BJ (cell line): ENCODE measurements at places on chromosomes 5 and 9.

- DNase-seq = no peak
Measured at GRCh38 chr9:12425878-12426864, 267.0 kb upstream of the TYRP1 start.

- no peak for DNase-seq
Measured at GRCh38 chr5:66551945-66552344, 44.2 kb upstream of the MAST4 start.

- DNase-seq = no peak
Measured at GRCh38 chr9:98625728-98626127, 83.0 kb downstream of the GABBR2 start.

DNA sequence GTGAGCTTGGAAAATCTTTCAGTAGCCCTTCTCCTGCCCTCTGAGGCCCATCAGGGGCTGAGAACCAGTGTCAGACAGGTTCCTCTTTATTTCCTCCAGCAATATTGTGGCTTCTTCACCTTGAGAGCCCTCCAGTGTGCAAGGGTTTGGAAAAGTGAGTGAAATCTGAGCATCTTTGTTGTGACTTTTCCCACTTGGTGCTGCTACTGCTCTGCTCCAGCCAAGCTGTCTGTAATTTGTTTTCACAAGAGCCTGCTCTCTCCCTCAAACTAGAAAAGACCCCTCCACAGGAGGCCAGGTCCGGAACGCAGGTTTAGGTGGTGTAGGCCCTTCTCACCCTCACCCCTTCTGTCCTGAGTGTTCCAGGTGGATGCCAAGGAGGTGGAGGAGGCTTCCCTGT is 57.4 kb upstream of the SPRY4 start:
- DNase-seq = no peak

GRCh38 chr5:28864006-28864405 is 1825.6 kb upstream of the CDH9 start:
- DNase-seq = no peak

DNA sequence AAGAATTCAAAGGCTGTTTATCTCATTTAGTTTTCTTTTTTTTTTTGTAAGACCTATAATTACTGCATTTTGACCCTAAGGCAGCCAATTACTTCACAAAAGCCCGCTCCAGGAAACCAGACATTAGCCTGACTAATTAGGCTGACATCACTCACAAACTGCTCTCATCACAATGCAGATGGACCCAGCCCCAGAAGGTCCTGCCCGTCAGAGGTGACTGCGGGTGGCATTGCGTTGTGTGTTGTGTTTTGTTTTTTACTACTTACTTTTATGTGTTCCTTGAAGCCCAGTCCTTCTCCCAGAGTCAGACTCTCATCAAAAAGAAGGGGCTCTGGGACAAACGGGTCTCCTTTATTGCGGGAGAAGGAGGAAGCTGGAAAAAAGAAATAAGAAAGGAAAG is 172.2 kb downstream of the HSD17B3 start:
- DNase-seq = no peak

DNA sequence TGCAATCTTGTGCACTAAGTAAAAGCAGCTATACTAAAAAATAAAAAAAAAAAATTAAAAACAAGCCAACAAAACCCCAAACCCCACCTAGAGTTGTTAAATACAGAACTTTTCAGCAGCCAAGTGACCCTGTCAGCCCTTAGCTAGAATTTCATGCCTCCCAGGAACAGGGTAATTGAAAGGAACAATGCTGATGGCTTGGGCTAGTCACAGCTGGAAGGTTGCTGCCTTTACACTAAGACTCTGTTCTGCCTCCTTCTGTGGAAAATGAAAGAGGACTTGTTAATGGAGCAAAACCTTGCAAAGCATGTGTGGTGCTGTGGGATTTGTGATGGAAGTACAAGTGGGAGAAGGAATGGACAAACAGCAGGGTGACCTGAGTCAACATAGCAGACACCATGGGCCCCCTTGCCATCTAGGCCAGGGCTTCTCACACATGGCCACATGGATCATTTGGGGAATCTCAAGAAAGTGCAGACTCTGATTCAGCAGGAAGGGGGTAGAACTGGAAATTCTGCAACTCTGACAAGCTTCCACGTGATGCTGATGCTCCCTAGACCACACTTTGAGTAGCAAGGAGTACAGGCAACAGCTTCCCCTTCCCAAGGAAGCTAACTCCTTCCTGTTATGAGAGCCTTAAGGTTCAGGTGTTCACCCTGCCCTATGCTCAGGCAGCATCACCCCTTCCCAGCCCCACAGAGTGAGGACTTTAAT is 14.9 kb upstream of the TMEM252 start:
- DNase-seq = no peak

DNA sequence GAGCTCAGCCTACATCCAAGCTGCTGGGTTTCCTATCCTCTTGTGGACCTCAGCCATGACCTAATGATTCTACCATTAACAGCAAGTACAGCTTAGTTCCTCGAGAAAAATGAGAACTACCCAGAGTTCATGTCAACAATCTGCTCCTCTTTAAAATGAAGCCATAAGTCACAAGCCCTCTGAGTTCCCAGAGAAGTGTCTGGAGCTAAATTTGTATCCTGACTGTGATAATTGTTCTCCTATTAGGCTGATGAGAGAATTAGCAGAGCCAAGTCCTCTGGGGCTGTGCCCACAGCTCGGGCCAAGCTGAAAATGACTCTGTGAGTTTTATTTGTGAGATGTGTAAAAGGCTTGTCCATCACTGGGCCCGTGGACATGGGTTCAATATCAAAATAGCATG is 145.1 kb upstream of the SMIM23 start:
- no peak for DNase-seq

GRCh38 chr9:95381221-95381620 is 63.7 kb upstream of the FANCC start:
- DNase-seq = no peak

GRCh38 chr9:33809506-33809905 is 7.5 kb upstream of the UBE2R2 start:
- DNase-seq = no peak

DNA sequence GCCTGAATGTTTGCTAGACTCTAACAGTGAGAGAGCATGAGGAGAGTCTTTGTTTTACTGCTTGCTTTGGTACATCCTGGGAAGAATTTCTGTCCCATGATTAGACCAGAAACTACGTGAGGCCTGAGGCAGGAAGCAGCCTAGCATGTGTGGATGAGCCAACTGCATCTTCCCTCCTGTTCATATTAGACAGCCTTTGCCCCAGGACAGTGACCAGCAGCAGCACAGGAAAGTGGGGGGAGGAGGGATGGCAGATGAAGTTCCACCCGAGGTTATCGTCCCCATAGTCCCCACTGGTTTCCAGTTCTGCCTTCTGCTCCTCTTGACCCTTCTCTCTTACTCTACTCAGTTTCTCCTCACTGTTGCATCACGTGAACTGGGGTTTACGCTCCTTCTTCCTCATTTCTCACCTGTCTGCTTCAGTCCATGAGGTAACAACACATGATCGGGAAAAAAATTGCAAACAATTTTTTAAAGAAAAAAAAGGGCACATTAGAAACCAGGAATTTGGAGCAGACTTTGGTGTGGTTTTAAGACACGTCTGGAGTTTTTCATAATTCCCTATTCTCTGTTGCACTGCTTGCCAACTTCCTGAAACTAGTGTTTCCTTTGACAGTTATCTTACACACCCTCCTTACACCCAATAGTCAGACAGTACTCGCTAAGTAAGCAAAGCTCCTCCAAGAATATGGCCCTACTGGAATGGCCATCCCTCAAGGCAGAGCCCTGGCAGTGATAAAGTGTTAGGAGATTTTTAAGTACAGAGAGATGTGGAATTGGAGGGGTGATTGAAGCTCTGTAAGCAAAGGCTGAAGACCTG is 84.1 kb downstream of the SNX18 start:
- DNase-seq = no peak

GRCh38 chr9:108681851-108682590 is 173.8 kb downstream of the ACTL7B start:
- DNase-seq = no peak

DNA sequence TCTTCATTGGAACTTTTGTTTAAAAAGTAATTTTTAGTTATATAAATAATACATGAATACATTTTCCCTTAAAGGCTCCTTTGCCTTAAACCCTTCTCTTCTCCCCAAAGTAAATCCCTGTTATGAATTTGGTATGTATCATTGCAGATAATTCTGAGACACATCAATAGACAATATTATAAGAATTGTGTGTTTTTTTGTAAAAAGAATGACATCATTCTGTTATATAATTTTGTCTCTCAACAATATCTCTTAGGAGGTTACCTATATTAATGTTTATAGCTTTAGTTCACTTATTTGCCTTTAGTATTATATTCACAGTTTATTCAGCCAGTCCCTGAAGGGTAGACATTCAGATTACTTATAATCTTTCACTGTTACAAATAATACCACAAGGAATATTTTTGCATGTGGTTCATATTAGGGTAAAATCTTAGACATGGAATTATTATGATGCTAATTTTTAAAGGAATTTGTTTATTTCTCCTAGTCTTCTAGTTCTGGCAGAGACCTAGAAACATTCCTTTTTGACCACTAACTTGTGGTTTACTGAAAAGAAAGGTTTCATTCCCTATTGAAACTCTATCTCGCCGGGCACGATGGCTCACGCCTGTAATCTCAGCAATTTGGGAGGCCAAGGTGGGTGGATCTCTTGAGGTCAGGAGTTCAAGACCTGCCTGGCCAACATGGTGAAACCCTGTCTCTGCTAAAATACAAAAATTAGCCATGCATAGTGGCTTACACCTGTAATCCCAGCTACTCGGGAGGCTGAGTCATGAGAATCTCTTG is 105.6 kb downstream of the KCTD16 start:
- no peak for DNase-seq

DNA sequence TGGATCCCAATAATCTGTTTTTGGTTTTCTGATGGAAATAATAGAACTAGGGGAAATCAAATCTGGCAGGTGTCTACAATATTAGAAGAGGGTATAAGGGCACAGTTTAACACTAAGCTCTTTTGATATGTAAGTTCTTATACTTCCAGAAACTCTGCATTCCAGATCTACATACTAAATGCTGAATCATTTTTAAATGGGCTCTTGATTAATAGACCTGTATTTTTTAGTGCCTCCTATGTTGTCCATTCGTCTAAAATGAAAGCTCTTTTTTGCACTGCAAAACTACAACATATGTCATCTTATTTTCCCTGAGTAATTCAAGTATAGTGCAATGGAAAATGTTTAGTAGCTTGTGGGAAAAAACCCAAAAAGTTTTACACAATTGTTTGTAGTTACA is 44.2 kb downstream of the NR6A1 start:
- DNase-seq = no peak

GRCh38 chr5:72337159-72337558 is 17.0 kb downstream of the PTCD2 start:
- no peak for DNase-seq

GRCh38 chr9:127611603-127611898 is 526 bp upstream of the STXBP1 start:
- DNase-seq = no peak

- DNase-seq = no peak
Measured at GRCh38 chr5:110802998-110803397, 64.2 kb downstream of the SLC25A46 start.

GRCh38 chr9:134550584-134550983 is 91.0 kb upstream of the COL5A1 start:
- no peak for DNase-seq

- DNase-seq = no peak
Measured at GRCh38 chr9:78130004-78130403, 98.4 kb upstream of the GNAQ start.

DNA sequence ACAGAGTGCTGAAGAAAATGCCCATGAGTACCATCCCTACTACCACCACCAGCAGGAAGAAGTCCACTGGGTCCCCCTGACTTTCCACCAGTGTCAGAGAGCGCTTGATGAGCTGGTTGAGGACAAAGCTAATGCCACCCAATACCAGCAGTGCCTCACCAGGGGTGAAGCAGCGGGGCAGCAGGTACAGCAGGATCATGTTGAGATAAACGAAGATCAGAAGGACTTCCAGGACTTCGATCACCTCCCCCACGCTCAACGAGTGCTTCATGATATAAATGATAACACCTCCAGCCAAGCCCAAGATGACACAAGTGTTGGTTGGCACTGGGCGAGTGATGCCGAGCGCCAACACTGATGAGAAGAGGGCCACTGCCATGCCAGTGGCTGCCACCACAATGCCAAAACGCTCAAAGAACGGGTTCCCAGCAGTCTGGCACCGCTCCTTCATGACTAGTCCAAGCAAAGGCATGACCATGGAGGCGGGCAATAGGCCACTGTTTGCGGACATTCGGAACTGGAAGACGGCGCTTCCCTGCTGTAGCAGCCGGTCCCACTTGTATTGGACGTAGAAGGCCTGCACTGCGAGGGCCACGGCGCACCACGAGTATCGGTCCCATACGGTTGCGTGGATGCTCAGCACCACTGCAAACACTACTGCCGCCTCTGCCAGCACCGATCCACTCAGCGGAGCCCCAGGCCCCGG is 679 bp downstream of the DOLK start:
- no peak for DNase-seq

DNA sequence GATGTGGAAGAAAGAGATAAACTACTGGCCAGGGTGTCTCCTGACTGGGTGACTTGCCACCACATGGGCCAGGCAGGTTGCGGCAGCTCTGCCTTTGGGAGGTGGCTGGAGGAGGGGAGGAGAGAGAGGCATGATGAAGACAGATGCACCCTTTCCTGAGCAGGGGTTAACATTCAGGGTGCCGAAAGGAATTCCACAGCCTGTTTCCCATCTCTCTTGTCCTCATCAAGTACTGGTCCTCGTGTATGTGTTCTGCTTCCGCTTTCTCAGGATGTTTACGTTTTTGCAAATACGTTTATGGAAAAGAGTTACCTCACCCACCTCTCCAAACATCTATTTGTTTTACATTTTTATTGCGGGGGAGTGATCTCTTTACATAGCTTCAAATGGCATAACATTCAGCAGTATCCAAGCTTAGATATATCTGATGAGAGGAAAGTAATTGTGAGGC is 73.4 kb downstream of the C9orf85 start:
- no peak for DNase-seq

DNA sequence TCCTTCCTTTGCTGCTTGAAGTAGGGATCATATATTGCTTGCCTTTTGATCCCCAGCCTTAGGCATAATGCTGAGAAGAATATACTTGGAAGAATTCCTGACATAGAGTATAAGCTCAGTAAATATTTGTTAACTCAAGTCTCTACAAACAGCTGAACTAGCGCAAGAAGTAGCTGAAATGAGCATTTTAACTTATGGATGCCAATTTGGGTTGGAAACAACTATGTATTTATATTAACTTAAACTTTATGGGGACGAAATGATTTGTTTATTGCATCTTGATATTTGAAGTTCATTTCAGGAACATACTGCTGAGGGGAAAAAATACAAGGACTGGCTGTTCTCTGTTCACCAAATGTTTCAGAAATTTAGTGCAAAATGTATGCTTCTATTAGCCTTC is 258.7 kb downstream of the CDH12 start:
- no peak for DNase-seq

GRCh38 chr5:181037365-181037861 is 2.7 kb upstream of the BTNL9 start:
- no peak for DNase-seq

- DNase-seq = no peak
Measured at GRCh38 chr5:173320259-173320658, 8.0 kb downstream of the STC2 start.
